ENCODE measurements at places on chromosomes 11 and 22. TPM values are rescaled to one million over a fixed set of nuclear protein-coding genes. Genes with fewer than 3 reads are reported as not detected.

GRCh38 chr11:94472916-94473799, 20.5 kb downstream of the MRE11 start:
- peak overlapping the region; percentile 66 for H3K27ac ChIP-seq
- H3K36me3 ChIP-seq: peaks cover 46% of the 10 kb centered on the region
- DNase-seq: peak; percentile 85
- H3K27me3 ChIP-seq: no peaks in the 10 kb centered on the region
- peak overlapping the region; percentile 51 for H3K4me3 ChIP-seq

- H3K36me3 ChIP-seq: no peaks in the 10 kb centered on the region
- H3K4me3 ChIP-seq: no peak overlapping the region
- no peak for DNase-seq
- H3K4me1 ChIP-seq: no peaks in the 10 kb centered on the region
- no peaks in the 10 kb centered on the region for H3K27me3 ChIP-seq
- no peak overlapping the region for H3K27ac ChIP-seq
These were observed 92.8 kb upstream of the FIBIN start for GRCh38 chr11:26901162-26901561.

DNA sequence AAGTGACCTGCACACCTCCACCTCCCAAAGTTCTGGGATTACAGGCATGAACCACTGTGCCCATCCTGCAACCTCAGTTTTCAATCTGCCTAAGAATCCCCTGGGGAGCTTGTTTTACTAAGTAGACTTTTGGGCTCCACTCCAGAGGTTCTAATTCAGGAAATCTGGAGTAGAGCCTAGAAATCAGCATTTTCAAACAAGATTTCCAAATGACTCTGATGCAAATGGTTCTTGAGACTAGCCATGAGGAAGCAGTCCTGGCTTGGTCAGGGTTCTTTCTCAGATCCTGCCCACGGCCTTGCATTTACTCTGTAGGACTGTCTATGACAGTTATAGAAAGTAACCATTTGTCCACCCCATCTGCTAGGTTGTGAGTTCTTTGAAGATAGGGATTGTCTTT, 1.6 kb upstream of the KCNE3 start:
- no peak overlapping the region for H3K4me3 ChIP-seq
- peaks cover 5% of the 10 kb centered on the region for H3K4me1 ChIP-seq

Gene SMTNL1
- not detected for total RNA-seq

Gene OR10A2
- not detected for total RNA-seq

DNA sequence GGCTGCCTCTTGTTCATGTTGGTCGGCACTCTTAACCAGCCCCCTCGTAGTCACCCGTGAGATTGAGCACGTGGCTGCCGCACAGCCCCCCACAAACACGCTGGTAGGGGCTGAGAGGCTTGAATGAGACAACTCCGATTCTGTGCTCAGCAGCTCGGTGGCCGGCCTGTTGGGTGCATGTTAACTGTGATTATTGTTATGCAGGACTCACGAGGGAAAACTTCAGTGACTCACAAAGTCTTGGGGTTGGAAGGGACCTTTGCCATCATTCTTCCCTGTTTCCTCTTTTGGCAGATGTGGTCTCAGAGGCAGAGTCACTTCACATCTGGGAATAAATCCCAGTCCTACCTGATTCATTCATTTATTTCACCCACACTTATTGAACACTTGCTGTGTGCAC, 75.2 kb downstream of the ADAMTS15 start:
- H3K27ac ChIP-seq: no peak overlapping the region
- no peaks in the 10 kb centered on the region for H3K36me3 ChIP-seq
- no peak overlapping the region for H3K4me3 ChIP-seq
- H3K27me3 ChIP-seq: peaks cover 5% of the 10 kb centered on the region
- no peak for DNase-seq

Gene CCDC82
- total RNA-seq: 27.6 TPM

DNA sequence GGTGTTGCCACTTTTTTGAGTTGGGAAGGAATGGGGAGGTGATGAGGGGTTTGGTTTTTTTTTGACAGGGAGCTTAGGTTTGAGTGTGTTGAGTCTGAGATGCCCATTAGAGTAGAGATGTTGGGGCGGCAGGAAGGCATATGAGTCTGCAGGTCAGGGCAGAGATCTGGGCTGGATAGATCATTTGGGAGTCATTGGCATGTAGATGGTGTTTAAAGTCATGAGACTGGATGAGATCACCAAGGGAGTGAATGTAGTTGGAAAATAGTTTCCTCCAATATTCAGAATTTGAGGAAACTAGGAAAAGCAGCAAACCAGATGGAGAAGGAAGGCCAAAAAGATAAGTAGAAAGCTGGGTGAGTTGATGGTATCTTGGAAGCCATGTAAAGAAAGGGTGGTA, 2.1 kb upstream of the ANAPC15 start:
- DNase-seq: no peak
- no peak overlapping the region for H3K4me3 ChIP-seq
- H3K27me3 ChIP-seq: no peaks in the 10 kb centered on the region

DNA sequence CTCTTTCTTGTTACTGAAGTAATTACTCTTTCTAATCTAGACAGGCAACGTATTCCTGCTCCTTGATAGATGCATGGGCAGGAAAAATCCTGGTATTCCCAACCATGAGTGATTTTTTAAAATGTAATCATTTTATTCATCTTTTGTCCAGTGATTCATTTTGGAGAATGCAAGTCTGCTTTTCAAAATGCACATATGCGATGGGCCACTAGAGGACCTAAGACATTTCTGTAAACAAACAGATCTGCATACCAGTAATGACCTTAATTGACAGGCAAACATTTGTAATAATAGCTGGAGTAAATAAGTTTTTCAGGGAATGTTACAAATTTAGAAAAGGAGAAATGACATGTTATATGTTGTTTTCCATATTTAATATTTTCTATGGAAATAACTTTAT, 1167.6 kb downstream of the JRKL start:
- no peaks in the 10 kb centered on the region for H3K27me3 ChIP-seq
- no peak overlapping the region for H3K27ac ChIP-seq
- H3K4me1 ChIP-seq: no peaks in the 10 kb centered on the region
- DNase-seq: no peak

Gene ENTHD1
- total RNA-seq: 0.09 TPM

GRCh38 chr11:66986178-66986545, 11.1 kb downstream of the C11orf86 start:
- H3K4me3 ChIP-seq: no peak overlapping the region
- no peaks in the 10 kb centered on the region for H3K4me1 ChIP-seq
- H3K27me3 ChIP-seq: peaks cover 1% of the 10 kb centered on the region
- H3K27ac ChIP-seq: no peak overlapping the region
- no peak for DNase-seq

DNA sequence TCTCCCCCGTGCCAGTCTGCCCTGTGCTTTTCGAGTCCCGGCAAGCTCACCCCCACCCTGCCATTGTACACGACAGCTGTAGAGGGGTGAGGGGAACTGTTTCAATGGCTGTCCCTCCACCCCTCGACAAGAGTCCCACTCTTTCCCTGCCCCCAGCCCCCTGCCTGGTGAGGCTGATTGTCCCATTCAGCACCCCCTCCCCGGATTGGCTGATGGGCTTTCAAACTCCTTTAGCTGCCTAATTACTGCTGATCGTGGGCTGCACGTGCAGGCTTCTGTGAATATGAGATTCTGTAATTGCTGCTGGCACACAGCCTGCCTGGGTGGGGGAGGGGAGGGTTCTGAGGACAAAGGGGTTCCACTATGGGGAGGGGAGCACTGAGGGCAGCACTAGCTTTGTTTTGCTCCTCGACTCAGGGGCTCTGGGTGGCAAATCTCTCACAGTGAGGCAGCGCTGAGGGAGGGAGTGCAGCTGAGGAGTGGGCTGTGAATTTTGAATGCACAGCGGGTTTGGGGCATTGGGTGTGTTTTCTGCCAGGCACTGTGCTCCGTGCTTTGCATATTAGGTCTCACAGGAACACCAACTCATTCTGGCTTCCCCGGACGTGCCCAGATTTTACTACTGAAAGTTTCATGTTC, 42.6 kb upstream of the ACCSL start:
- H3K27me3 ChIP-seq: no peaks in the 10 kb centered on the region
- no peaks in the 10 kb centered on the region for H3K36me3 ChIP-seq
- H3K27ac ChIP-seq: no peak overlapping the region
- H3K4me3 ChIP-seq: no peak overlapping the region
- DNase-seq: no peak

DNA sequence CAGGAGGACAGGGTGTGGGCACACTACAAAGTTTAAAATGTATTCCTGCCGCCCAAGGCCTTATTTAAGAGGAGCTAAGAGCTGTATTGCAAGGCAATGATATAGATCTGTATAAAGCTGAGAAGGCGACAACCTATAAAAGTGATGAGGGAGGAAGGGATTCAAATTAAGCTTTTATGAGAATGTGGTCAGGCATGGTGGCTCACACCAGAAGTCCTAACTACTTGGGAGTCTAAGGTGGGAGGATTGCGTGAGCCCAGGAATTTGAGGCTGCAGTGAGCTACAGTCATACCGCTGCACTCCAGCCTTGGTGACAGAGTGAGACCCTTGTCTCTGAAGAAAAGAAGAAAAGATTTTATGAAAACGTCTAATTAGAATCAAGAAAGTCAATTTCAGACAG, 9.7 kb upstream of the GLB1L3 start:
- peaks cover 30% of the 10 kb centered on the region for H3K4me1 ChIP-seq
- H3K36me3 ChIP-seq: peaks cover 21% of the 10 kb centered on the region
- H3K4me3 ChIP-seq: no peak overlapping the region
- DNase-seq: no peak
- no peak overlapping the region for H3K27ac ChIP-seq
- no peaks in the 10 kb centered on the region for H3K27me3 ChIP-seq

Gene CEP126
- total RNA-seq: 0.90 TPM

Data from activated CD4-positive, alpha-beta T cell treated with anti-CD3 and anti-CD28 coated beads, Interleukin-2, amount 10 ng/mL, durations not matched to agents 24 days and 14 days (primary cell).